ENCODE measurements at places on chromosomes 1 and 21.
A peak's percentile ranks its signal among the peaks of the same experiment; 100 is the strongest.

DNA sequence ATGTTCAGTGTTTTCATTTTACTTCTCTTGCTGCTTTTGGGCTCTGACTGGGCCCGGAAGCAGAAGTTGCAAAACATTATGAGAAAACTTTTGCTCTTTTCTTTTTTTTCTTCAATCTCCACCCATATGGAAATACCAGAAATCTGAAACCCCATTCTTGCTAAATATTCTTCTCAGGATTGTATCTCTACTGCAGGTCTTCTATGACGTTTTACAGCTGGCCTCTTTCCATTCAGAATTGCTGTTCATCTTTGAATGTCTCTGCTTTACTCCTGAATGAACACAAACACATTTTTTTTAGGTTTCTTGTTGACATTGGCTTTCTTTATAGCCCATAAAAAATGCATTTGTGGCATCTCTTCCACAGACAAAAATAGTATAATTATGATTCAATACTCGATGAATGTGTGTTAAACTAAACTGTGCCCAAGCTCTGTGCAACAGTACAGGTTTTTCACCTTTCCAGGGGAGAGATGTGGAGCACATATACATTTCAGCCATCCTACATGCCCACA, 18.8 kb downstream of the PTPRC start:
- DNase-seq = peak; percentile 84

- no peak for DNase-seq
Measured at GRCh38 chr1:84089867-84090266, 54.2 kb upstream of the PRKACB start.

DNA sequence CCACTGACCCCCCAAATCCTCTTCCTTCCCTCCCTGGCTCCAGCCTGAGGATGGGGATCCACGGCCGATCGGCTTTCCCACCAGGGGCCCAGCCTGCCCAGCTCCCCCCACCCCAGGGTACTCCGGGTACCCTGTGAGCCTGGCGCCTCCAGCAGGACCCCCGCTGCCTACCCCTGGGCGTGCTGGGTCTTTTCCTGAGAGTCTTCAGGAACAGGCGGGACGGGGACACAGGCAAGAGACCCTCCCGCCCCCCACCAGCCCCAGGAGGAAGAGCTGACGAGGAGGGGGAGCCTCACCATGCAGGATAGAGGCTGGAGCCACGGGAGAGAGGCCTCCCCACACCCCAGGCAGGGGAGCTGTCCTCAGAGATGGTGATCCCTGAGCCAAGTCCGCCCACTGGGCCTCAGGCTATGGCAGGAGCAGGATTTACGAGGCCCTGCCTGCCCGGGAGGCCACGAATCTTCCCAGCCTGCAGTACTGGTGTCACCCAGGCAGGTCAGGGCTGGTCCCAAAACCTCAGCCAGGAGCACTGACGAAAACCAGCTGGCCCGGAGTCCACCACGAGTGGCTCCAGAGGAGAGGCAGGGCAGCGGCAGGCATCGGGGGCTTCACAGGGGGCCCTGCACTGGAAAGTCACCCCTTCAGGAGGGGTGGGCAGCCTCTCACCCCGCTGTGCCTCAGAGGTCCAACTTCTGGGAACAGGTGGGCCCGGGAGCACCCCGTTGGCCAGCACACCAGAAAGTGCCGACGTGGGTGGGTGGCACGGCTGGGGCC, 58.0 kb downstream of the MEGF6 start:
- DNase-seq = no peak

DNA sequence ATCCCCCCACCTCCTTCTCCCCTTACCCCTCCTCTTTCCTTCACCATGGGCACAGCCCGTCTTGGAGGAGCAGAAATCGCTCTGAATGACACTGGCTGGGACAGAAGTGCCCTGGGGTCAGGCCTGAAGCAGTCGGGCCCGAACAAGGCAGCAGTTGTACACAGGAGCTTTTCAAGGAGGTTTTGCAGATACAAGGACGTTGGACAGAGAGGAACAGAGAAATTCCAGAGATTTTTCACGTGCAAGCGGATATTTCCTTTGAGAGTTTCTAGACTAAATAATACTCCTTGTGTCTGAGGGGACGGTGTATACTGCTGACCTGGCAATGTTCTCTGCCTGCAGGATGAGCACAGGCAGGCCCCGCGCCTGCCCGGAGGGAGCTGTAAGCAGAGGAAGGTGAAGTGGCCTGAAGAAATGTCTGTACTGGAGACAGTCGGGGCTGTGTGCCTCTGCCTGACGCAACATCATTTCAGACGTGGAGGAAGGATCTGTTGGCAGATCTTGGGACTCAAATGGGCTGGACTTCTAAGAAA, 95.3 kb upstream of the SLC25A33 start:
- peak; percentile 56 for DNase-seq

DNA sequence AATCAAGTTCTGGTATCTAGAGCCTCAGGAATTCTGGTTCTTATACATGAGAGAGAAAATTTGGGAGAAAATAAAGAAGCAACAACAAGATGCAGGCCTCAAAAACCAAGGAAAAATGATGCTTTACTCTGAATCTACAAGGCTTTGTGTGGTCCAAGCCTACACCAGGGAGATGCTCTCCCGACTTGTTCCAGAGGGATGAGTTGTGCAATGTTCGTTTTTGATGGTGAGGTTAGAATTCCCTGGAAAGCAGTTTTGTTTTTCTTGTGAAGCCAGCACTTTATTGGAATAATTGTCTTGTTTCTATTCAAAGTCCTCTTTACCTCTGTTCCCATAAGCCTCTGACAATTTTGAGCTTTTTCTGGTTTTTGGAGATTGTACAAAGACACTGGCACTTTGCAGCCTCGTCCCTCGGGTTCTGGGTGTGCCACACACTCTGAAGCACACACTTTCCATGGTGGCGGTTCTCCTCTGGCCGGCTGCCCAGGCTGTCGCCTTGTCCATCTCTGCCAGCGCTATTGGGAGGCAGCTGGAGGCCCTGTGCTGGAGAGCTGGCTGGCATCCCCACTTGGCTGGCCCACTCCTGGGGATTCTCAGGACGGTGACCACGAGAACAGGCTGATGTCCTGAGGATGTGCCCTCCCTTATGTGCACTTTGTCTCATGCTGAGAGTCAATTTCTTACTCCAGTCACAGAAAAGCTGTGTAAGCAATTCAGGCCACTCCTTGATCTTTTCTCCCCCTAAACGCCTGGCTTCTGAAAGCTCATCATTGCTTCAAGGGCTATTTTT, 70.2 kb downstream of the EDEM3 start:
- DNase-seq = no peak

GRCh38 chr1:60170709-60171108, 97.1 kb upstream of the C1orf87 start:
- DNase-seq = no peak

DNA sequence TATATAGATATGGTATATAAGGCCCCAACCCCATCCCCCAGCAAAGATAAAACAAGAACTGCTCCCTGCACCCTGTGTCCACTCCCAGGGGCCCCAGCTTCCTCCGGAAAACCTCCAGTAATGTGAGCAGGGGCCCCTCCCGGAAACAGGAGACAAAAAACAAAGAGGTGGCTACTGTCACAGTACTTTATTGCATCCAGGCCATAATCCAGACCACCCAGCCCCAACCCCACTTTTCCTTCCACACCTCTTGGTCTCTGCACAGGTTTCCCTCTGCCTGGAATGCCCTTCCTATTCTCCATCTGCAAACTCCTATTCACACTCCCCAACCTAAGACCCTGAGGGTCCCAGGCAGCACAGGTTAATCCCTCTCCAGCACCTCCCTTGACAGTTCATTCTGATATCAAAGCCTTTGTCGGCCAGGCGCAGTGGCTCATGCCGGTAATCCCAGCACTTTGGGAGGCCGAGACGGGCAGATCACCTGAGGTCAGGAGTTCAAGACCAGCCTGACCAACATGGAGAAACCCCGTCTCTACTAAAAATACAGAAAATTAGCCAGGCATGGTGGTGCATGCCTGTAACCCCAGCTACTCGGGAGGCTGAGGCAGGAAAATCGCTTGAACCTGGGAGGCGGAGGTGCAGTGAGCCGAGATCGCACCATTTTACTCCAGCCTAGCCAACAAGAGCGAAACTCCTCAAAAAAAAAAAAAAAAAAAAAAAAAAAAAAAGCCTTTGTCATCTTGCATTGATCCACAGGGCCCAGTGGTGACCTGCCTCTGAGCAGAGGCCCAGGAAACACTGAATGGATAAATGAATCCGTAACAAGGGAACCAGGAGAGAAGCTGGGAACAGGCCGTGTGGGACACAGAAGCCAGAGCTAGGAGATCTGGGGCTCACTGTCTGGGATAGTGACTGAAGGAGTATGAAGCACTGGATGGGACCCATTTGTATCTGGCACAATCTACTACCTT, 2.3 kb upstream of the AUNIP start:
- DNase-seq = no peak

- no peak for DNase-seq
Measured at GRCh38 chr1:216580538-216581057, 142.6 kb downstream of the ESRRG start.

DNA sequence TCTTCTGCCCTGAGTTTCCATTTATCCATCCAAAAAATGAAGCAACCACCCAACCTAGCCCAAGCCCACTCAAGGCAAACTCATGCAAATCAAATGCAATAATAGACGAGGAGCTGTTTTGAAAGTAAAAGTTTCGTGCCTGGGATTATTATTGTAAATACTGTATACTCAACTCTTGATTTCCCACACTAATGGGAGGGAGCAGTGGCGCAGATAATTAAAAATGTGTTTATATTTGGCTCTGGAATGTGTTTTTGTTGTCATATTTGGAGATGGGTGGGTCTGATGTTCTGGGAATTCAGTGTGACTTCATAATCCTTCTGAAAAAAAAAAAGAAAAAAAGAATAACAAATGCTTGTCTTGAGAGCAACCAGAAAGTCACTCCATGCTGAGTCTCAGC, 52.5 kb downstream of the KLHDC7A start:
- DNase-seq = no peak

- no peak for DNase-seq
Measured at GRCh38 chr1:166695115-166695514, 144.2 kb upstream of the POGK start.

DNA sequence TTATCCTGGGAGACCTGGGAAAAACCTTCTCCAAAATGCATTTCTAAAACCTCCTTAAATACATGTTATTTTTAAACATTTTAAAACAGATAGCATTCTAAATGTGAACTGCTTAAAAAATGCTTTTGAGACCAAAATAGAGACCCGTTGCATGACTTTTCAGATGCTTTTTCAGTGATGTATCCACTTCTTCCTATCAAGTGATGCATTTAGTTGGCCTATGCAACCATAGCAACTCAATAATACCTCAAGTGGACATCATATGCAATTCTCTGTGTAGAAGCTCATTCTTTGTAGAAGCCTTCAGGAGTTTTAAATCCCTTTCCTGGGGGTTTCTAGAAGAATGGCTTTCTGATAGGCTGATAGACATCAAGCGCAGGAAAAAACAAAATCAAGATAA, 94.5 kb upstream of the RAVER2 start:
- DNase-seq = no peak

- no peak for DNase-seq
Measured at GRCh38 chr1:67158401-67158800, 7.9 kb upstream of the IL23R start.

- DNase-seq = peak; percentile 46
Measured at GRCh38 chr1:200252531-200252930, 157.3 kb downstream of the ZNF281 start.

DNA sequence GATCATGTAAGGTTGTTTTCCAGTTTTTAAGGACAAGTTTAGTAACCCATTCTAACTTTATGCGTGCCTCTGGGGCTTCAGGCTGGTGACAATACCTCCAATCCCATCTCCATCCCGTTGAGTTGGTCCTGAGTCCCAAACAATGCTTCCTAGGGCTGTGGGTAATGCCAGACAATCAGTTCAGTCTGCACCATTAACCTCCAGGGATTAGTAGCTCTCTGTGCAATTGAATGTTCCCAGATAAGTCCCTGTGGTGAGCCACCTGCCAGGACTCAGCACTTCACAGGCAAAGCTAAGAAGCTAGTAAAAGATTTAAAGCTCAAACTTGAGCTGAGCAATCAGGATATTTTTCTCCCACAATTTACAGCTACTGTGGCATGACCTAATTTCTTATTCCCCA, 462.2 kb upstream of the PTBP2 start:
- peak; percentile 5 for DNase-seq

DNA sequence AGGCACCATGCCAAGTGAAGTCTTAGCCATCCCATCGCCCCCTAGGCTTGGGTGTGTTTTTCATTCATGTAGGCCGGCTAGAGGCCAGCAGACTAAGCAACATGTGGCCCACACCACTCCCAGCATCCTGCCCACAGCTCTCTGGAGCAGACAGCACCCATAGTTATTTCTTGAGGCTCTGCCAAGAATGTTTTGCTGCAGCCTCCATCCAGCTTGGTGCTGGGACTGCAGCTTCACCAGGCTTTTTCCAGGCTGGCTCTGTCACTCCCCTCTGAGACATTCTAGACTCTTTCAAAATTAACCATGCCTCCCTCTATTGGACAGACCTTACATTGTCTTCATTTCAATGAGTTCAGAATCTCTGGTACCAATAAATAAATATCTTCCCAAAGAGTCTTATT, 104.2 kb downstream of the DUSP10 start:
- peak; percentile 62 for DNase-seq

DNA sequence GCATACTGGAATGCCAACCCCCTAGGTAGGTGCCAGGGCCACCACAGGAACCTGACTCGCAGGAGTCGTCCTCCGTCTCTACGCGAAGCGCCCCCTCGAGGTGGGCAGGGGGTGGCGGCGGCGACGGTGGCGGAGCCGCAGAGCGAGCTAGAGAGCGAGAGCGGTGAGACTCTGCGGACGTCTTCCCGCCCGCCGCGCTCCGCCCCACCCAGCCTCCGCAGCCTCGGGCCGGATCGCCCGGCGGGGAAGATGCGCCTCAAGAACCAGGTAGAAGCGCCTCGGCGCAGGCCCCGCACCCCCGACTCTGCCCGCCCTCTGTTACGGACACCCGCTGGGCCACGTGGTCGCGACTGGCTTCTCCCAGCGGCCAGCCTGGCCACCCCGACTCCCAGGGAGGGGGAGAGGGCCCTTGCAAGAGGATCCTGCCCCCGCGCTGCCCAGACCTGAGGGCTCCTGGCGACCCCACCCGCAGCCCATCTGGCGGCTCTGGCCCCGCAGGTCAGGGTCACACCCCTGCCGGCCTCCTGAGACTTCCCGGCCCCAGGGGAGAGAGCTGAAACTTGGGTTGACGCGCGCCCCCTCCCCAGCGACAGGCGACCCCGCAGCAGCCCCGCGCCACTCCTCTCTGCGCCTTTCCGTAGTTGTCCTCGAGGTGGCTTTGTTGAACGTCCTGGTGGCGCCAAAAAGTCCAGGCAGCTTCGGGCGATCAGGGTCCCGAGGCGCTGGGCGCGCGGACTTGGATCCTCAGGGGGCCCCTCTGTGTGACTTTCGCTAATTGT, 24.4 kb upstream of the AGBL4 start:
- DNase-seq = peak; percentile 57

Data from astrocyte of the hippocampus (primary cell).